ENCODE measurements at places on chromosomes 7 and 10.
A peak's percentile ranks its signal among the peaks of the same experiment; 100 is the strongest.

DNA sequence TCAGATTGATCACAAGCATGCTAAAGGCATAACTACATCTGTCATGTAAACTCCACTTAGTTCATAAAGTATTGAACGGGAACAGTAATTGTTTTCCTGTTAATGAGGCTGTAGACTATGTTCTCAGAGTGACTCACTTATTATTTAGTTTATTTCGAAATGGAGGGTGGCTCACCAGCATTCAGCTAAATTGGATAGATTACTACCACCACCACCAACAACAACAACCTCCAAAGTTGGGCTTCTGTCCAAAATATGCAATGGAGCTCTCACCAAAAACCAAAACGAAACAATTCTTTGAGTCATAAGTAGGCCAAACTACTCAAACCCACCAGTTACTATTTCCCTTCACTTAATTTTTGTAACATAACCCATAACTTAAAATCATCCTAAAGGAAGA lies 127.9 kb upstream of the NRBF2 start:
- H3K27me3 ChIP-seq, result no peaks in the 10 kb centered on the region
- H3K36me3 ChIP-seq, result no peaks in the 10 kb centered on the region
- DNase-seq, result no peak
- H3K4me1 ChIP-seq, result no peaks in the 10 kb centered on the region

DNA sequence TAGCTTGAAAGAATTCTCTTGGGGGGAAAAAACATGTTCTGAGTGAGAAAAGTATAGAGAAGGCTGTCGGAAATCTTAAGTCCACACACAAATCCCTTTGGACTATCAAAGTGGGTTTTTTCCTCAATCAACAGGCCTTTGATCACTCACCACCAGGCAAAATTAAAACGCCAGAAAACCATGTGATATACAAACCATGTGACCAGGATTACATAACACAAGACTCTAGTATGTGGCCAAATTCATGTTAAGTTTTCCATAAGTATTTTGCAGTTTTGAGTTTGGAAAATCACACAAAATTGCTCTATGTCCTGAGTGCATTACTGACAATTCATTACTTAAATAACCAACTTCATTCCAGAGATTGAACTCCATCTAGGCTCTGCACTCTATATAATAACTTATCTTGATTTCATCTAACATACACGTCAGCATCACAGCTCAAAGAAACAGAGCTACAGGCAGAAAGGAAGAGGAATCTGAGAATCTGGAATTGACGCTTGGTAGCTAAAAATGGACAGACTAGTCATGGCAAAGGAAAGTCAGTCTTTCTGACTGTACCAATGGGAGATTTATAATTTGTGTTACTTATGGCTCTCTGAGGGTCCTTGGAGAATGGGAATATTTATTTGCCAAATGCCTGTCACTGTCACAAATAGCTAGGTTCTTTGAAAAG lies 383.5 kb downstream of the SFMBT2 start:
- H3K4me1 ChIP-seq, result no peaks in the 10 kb centered on the region
- no peak overlapping the region for H3K27ac ChIP-seq
- no peak for DNase-seq
- no peak overlapping the region for H3K4me3 ChIP-seq
- no peaks in the 10 kb centered on the region for H3K36me3 ChIP-seq
- H3K27me3 ChIP-seq, result no peaks in the 10 kb centered on the region

GRCh38 chr7:8418629-8419245 lies 14.7 kb upstream of the NXPH1 start:
- H3K36me3 ChIP-seq, result no peaks in the 10 kb centered on the region
- no peak for DNase-seq
- no peaks in the 10 kb centered on the region for H3K4me1 ChIP-seq
- H3K27me3 ChIP-seq, result no peaks in the 10 kb centered on the region

DNA sequence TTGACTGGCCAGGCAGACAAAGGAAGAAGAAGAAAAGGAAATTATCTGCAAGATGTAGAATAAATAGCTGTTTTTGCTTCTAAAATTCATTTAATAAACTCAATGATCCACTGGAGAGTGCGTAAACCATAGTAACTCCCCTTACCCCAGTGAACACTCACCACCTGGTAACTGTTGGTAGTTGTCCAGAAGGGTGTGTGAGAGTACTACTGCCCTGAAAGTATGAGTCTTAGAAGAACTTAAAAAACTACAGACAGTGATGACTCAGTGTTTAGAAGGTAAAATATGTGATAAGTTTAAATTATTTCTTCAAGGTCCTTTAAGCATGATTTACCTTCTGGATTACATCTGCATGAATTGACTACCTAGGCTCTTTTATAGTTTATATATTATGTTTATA lies 53.0 kb upstream of the SEMA3A start:
- DNase-seq, result no peak
- no peaks in the 10 kb centered on the region for H3K27me3 ChIP-seq
- H3K27ac ChIP-seq, result no peak overlapping the region

GRCh38 chr10:117217196-117217761 lies 20.0 kb downstream of the KCNK18 start:
- H3K4me1 ChIP-seq, result no peaks in the 10 kb centered on the region
- peak overlapping the region; percentile 48 for H3K4me3 ChIP-seq
- H3K27ac ChIP-seq, result no peak overlapping the region
- no peaks in the 10 kb centered on the region for H3K36me3 ChIP-seq
- DNase-seq, result no peak

- H3K4me1 ChIP-seq, result peaks cover 25% of the 10 kb centered on the region
- H3K36me3 ChIP-seq, result no peaks in the 10 kb centered on the region
- no peak overlapping the region for H3K4me3 ChIP-seq
- no peak overlapping the region for H3K27ac ChIP-seq
- no peak for DNase-seq
Observed at GRCh38 chr7:106203473-106203872, 81.3 kb downstream of the NAMPT start.

GRCh38 chr10:112821663-112822062 lies 128.4 kb upstream of the TCF7L2 start:
- no peaks in the 10 kb centered on the region for H3K4me1 ChIP-seq
- no peak overlapping the region for H3K27ac ChIP-seq
- no peak overlapping the region for H3K4me3 ChIP-seq

DNA sequence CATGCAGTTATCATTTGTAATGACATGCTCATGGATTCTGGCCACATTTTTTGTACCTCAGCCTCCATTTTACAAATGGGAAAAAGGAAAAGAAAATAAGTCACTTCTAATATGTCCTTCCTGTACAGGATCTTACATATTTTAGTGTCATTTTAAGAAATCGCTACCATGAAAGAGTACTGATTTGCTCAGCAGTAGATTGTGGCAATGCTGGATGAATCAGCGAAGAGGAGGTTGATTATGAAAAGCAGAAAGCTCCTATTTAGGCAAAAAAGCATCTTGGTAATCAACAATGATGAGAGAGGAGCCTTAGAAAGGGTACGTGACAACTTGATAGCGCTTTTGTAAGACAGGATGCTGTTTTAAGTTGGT lies 522.9 kb downstream of the PARD3 start:
- no peak for DNase-seq
- H3K27ac ChIP-seq, result no peak overlapping the region
- H3K4me1 ChIP-seq, result peaks cover 18% of the 10 kb centered on the region
- H3K27me3 ChIP-seq, result no peaks in the 10 kb centered on the region
- H3K4me3 ChIP-seq, result no peak overlapping the region
- no peaks in the 10 kb centered on the region for H3K36me3 ChIP-seq

- peaks cover 11% of the 10 kb centered on the region for H3K4me1 ChIP-seq
- no peak overlapping the region for H3K27ac ChIP-seq
- no peak overlapping the region for H3K4me3 ChIP-seq
- H3K36me3 ChIP-seq, result no peaks in the 10 kb centered on the region
- no peaks in the 10 kb centered on the region for H3K27me3 ChIP-seq
Observed at GRCh38 chr10:71899665-71900412, 48.8 kb upstream of the PSAP start.

- H3K36me3 ChIP-seq, result no peaks in the 10 kb centered on the region
- DNase-seq, result no peak
- H3K27ac ChIP-seq, result peak overlapping the region; percentile 74
- no peaks in the 10 kb centered on the region for H3K27me3 ChIP-seq
- H3K4me1 ChIP-seq, result peaks cover 38% of the 10 kb centered on the region
Observed at GRCh38 chr10:61992059-61992460, 90.6 kb downstream of the ARID5B start.

DNA sequence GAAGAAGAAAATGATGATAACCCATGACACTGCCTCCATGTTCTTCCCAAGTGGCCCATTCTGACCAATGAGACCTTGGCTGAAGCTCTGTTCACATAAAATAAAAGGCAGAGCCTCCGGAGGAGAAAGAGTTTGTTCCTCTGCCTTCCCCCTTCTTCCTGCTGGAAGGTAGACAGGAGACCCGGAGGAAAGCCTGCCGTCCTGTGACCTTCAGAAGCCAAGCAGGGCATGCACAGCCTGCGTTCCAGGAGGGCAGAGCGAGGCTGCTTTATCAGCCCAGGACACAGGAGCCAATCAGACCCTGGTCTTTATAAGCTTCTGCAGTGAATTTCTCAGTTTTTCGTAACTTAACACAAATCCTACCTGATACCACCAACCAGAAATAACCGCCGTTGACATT lies 8.6 kb upstream of the GRID1 start:
- no peaks in the 10 kb centered on the region for H3K4me1 ChIP-seq
- DNase-seq, result no peak
- no peak overlapping the region for H3K4me3 ChIP-seq
- H3K27me3 ChIP-seq, result no peaks in the 10 kb centered on the region
- H3K36me3 ChIP-seq, result no peaks in the 10 kb centered on the region

DNA sequence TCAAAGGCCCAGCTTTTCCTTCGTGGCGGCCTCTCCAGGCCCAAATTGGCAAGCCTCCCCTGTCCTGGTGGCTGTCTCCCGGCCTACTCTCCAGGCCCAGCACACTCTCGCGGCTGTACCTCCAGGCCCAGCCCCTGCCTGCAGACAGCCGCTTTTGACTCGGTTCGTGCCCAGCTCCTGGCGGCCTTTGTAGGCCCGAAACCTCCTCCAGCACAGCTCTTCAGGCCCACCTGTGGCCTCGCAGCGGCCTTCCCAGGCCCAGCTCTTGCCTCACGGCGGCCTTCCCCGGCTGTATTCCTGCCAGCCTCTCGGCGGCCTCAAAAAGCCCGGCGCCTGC lies 18.2 kb upstream of the TMEM248 start:
- no peaks in the 10 kb centered on the region for H3K4me1 ChIP-seq
- DNase-seq, result no peak
- H3K27me3 ChIP-seq, result no peaks in the 10 kb centered on the region
- no peaks in the 10 kb centered on the region for H3K36me3 ChIP-seq
- no peak overlapping the region for H3K4me3 ChIP-seq
- H3K27ac ChIP-seq, result no peak overlapping the region
